ENCODE measurements at places on chromosomes 16 and 17.

DNA sequence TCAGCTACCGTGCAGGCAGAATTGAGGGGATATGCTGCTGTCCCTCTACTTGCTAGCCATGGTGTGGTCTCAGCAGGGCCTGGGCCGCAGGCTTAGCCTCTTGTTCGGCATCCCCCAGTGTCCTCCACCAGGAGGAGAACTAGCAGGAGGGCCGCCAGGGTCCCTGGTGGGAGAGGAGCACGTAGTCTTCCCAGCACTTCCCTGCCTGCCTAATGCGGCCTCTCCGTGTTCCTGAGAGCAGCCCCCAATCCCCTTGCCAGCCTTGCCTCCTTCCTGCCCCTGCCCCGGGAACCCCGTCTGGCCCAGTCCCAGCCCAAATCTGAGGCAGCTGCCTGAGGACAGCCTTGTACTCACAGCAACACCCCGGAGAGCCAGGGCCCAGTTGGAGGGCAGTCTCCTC is 38.1 kb downstream of the PLD6 start:
- no peak for DNase-seq

- DNase-seq, result no peak
Observed at GRCh38 chr16:8355675-8356074, 234.6 kb downstream of the TMEM114 start.

DNA sequence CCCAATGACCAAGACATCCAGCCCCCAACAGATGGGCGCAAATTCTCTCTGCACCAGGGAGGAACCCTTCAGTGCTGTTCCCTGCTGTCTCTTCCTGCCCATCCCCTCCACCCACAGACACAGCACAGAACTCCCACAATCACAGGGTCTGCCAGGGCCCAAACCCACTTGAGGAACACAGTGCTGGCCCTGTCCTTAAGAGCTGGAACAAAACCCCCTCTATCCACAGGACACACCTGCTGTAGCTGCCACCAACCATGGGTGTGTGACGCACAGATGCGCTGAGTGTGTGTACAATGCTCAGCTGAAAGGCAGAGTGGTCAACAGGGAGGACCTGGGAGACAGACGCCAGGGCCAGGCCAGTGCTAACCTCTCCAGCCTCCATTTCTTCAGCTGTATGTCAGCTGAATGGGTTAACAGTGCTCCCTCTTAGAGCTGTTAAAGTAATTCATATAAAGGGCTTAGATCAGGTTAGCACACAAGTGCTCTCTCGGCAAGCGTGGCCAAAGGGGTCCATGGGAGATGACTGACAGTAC is 62.1 kb downstream of the AMFR start:
- DNase-seq, result no peak

- DNase-seq, result no peak
Observed at GRCh38 chr16:84967828-84968227, 43.5 kb downstream of the ZDHHC7 start.

DNA sequence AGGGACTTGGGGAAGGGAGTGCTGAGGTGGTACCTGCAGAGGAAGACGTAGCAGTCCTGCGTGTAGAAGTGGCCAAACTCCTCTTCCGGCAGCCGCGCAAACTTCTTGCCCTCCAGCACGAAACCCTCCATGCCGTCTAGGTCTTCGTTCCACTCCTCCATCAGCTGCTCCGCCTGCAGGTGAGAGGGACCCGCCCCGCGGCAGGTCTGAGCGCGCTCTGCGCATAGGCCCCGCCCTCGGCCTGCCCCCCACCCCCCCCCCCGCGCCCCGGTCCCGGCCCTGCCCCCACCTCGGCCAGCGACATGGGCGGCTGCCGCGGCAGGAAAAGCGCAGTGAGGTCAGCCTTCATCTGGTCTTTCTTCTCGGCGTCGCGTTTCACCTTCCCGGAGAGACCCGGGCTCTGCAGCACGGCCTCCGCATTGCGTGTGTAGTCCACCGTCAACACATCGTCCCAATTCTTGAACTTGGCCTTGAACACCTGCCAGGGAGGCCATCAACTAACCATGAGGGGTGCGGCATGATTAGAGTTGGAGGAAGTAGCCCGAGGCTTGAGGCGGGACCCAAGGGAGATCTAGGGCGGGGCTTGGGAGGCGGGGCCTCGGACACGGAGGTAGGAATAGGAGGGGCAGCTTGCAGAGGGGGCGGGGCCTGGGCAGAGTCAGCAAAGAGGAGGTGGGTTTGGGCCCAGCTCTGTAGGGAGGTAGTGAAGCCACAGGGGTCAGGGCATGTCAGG is 11.5 kb downstream of the FLII start:
- DNase-seq, result no peak

- DNase-seq, result peak; percentile 78
Observed at GRCh38 chr16:85570735-85571562, 42.2 kb upstream of the GSE1 start.

GRCh38 chr16:85525420-85526184 is 87.5 kb upstream of the GSE1 start:
- no peak for DNase-seq

DNA sequence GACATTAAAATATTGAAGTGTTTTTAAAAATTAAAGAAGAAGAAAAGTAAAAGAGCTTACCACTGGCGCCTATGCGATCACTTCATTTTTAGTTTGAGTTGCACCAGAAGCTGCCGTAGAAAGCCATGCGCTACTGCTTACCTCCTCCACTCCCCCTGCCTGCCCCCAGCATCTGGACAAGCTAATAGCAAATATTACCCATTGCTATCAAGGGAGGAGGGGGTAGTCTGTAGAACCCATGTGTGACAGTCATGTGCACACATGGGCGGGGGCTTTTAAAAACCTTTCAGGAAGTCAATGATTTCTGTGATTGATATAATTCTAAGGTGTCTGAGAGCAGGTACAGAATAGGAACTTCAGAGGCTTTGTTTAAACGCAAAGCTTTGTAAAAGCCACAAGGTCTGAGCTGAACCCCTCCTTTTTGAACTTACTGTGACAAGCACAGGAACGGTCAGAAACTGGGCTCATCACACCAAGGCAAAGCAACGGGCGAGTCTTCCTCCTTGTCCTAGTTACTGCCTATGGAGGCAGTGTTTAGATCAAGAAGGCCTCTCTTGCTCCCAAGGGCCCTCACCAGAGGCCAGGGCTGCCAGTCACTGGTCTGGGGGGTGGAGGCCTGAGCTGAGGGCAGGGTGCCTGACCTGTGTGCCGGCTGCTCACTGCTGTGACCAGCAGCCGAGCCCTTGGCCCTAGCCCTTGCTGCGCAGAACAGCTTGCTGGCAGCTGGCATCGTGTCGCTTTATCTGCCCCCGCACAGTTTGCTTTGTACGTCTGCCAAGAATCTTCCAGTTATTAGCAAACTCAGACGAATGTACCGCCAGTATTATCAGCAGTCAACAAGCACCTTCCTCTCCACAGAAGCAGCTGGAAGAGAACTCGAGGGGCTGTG is 15.0 kb downstream of the GINS2 start:
- no peak for DNase-seq

- DNase-seq, result no peak
Observed at GRCh38 chr16:24348545-24349290, 92.6 kb downstream of the CACNG3 start.

DNA sequence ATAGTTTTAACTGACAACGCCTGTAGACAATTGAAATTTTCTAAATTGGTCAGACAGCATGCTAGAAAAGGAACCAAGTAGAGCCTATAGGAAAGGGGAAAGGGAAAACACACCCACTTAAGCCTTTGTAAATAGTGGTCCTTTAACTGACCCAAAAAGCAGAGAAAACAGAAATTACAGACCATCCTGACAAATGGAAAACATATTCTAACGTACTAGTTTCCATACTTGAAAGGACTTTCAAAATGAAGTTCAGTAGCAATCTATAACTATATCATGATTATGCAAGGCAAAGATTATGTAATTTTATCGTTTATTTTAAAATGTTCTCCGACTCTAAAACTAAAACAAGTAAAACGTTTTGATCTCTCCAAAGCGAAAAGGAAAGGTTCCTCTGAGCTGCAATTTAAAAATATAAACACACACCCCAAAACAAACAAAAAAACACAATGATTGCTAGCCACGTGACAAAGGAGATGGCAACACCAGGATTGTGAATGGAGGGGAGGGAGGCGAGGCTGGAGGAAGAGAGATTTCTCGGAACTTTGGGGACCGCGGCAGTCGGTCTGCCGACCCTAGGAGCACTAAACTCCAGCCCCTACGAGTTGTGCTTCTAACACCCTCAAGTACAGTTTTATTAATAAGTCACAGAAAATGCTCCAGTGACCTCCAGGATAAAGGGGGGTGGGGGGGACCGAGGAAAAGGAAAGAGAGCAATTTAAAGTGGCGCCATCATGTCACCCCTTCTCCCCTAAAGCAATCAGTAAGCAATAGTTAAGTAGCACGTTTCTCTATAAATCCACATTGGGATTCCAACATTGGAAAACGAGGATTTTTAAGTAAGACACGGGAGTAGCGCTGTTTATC is 1.7 kb downstream of the KANSL1 start:
- no peak for DNase-seq

GRCh38 chr16:1527836-1528811 is 5.3 kb upstream of the TMEM204 start:
- DNase-seq, result no peak

- DNase-seq, result no peak
Observed at GRCh38 chr16:78310990-78311561, 211.6 kb downstream of the WWOX start.

- no peak for DNase-seq
Observed at GRCh38 chr17:78268951-78269905, 37.8 kb downstream of the TMEM235 start.

- no peak for DNase-seq
Observed at GRCh38 chr16:47395733-47396498, 64.9 kb downstream of the ITFG1 start.

GRCh38 chr17:1179818-1180742 is at the start of gene ABR:
TSS of gene ABR (minus strand) at chr17:1179981. CDS start at chr17:1179727, 254 bp downstream.
- DNase-seq, result peak; percentile 60

- DNase-seq, result no peak
Observed at GRCh38 chr16:79632289-79632688, 31.8 kb upstream of the MAF start.

DNA sequence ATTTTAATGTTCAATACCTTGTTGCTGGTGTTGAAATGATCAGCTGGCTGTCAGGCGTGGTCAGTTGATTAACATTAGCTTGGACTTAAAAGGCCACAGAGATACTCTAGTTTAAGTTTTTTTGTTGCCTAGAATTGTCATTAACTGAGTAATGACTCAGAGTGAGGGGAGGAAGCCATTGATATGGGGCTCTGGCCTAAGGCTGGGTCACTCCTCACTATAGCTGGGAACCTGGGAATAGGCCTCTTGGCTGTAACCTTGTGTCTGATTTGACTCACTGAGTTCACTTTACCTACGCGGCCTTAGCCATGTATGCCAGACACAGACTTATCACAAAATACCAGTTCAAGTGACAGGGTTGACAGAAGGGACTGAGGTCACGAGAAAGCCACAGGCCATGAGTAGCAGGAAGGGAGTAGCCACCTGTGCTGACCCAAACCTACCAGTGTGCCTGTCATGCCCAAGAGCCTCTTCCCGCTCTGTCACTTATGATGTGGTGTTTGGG is 37.9 kb upstream of the ADCY7 start:
- no peak for DNase-seq
